ENCODE measurements at places on chromosomes 11 and 22.

GRCh38 chr11:103619480-103619879, 417.0 kb upstream of the DDI1 start:
- DNase-seq, result peak; percentile 15

DNA sequence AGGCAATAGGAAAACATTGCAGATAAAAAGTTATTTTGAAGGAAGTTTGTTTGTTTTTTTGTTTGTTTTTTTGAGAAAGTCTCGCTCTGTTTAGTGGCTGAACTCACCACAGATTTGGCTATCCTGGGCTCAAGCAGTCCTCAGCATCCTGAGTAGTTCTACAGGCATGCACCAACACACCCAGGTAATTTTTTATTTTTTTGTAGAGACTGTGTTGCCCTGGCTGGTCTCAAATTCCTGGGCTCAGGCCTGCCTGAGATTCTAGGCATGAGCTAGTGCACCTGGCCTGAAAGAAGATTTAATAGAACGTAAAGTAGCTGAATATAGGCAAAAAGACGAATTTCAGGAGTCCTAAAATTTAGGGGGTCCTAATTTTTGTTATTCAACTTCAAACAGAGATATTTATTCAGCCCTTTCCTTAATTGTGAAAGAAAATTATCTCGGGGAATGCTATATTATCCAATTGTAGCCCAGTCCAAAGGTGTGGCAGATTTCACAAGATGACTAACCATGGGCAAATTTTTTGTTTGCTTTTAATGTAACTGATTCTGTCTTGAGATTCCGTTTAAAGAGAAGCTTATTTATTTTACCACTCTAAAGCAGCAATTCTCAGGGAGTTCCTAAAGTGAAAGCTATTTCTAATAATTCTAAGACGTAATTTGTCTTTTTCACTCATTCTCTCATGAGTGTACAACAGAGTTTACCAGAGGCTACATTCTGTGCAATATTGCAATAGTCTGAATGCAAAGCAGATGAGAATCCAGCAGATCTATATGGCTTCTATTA, 940 bp downstream of the IL18 start:
- no peak for DNase-seq

DNA sequence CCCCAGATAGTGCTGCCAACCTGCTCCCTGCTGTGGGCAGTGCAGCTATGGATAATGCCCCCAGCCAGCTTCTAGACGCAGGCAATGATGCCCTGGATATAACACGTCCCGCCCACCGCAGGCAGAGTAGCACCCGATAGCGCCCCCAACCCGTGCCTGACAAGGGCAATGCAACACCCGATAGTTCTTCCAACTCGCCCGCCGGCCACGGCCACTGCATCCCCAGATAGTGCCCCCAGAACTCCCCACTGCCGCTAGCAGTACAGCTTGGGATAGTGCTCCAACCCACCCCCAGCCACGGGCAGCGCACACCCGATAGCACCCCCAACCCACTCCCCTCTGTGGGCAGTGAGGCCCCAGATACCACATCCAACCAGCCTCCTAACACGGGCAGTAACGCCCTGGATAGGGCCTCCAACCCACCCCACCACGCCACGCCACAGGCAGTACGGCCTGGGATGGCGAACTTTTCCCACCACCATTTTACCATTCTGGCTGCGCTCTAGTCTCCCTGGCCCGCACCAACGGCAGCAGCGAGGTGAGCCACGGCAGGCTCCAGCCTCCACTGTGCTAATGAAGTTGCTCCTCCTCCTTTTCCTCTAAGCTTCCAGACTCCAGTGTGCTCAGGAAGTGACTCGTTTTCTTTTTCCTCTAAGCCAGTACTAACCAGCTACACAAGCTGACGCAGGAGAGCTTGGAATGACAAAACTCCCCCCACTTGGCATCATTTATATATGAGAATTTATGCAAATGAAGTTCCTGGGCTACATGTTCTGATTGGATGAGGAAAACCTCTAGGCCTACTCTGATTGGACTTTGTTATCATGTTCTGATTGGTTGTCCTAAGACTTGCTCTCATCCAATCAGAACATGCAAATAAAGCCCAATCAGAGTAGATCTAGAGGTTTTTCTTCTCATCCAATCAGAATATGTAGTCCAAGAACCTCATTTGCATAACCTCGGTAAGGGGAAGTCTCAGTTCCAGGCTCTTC, 3.0 kb upstream of the RFPL3 start:
- DNase-seq, result no peak

DNA sequence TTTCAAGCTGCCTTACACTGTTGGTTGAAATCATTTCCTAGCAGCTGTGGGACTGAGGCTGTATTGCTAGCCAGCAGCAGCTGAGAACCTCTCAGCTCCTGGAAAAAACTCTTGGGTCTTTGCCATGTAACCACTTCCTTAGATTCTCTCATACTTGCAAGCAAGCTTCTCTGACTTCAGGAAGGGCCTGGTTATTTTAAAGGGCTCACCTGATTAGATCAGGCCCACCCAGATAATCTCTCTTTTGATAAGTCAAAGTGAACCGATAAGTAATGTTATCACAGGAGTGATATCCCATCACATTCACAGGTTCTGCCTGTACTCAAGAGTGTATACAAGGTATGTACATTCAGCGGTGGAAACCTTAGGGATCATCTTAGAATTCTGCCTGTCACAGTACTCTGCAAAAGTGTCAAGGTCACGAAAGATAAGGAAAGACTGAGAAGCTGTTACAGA, 7.4 kb upstream of the CLPB start:
- no peak for DNase-seq

GRCh38 chr11:112817376-112817775, 143.8 kb upstream of the NCAM1 start:
- no peak for DNase-seq

- no peak for DNase-seq
Measured at GRCh38 chr11:12200279-12200990, 90.0 kb downstream of the MICAL2 start.

GRCh38 chr11:49302360-49302759, 94.0 kb upstream of the FOLH1 start:
- DNase-seq, result peak; percentile 33

DNA sequence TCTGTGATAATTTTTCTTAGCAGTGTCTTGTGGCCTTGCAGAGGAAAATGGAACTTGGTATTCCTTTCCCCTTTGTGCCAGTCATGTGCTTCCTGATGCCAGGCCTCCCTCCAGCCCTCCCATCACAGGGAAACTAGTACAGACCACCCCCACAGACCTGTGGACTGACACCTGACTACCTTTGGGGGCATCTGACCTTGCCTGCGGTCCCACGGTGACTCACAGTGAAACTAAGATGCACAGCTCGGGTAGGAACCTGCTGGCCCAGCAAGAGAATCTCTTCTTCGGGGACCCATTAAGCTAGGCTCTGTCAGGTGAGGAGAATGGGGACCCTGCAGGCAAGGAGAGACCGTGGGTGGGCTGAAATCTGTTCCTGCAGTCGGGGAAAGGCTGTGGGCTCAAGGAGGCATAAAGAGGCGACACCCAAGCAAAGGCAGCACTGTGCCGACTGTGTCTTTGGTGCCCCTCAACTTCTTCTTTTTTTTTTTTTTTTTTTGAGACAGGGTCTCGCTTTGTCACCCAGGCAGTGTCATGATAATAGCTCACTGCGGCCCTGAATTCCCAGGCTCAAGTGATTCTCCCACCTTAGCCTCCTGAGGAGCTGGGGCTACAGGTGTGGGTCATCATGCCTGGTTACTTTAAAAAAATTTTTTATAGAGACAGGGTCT, 20.8 kb upstream of the PEX26 start:
- DNase-seq, result peak; percentile 87

DNA sequence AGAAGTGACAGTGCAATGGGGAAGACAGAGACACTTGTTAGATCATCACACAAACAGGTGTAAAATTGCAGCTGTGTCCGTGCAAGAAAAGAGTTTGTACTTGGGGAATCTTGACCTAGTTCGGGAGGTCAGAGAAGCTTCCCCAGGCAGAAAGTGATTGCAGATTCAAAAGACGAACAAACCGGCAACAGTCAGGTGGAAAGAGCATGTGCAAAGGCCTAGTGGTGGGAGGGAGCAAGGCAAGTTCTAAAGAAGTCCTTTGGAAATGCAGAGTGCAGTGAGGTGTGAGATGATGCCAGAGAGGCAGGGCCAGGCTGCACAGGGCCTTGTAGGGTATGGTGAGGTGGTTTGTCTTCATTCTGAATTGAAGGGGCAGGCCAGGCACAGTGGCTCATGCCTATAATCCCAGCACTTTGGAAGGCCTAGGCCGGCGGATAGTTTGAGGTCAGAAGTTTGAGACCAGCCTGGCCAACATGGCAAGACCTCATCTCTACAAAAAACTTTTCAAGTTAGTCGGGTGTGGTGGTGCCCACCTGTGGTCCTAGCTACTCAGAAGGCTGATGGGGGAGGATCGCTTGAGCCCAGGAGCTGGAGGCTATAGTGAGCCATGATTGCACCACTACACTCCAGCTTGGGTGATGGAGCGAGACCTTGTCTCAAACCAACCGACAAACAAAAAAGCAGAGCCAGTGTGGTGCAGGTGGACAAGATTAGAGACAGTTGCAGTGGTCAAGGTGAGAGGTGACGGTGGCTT, 1.9 kb upstream of the ESS2 start:
- no peak for DNase-seq

DNA sequence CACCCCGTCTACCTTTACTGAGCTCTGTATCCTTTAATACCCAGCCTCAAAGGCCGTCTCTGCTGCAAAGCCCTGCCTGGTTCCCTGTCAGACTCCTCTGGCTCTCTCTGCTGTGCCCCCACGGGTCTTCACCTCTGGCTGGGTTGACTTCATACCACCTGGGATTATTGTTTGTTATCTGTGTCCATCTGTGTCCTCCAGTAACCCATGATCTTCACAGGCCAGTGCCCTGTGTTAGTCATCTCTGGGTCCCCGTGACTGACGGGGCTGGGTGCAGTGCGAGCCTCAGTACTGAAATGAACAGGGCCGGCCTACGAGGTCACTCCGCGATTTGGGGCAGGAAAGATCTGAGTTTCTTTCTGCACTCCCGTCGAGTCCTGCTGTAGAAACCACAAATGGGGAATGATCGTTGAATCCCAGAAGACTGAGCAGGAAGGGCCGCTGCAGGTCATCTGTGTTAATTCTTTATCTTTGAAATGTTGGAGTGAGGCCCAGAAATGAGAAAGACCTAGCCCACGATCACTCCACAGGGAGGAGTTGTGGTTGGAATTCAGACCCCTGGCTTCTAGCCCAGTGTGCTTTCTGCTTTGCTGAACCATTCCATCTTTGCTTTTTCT, 12.3 kb upstream of the TUB start:
- no peak for DNase-seq
